ENCODE measurements at places on chromosomes 6 and 20.

DNA sequence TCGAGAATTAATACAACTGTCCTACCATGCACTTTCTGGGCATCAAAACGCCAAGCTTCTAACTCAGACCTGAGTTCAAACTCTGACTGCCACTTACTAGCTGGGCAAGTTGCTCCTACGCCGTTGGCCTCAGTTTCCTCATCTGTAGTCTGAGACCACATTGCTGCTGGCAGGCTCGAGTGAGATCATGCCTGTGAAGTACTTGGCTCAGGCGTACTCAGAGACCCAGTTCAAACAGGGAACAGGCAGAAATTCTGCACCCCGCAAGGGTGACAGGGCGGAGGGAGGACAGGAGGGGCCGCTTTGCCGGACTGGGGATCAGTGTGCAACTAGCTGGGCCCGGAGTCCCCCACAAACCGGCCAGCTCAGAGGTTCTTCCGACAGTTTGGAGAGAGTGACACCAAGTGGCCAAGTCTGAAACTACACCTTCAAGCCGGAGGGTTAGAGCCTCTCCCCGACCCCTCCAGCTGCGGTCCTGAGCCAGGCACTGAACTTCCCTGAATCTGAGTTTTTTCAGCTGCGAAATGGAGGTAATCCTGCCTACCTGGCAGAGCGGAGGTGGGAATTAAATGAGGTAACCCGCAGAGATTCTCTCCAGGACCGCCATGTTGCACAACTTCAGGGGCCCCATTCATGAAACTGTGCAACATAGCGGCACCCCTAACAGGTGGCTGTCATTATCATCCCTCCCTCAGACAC is 46.0 kb upstream of the PTPN1 start:
- peak; percentile 59 for DNase-seq

- DNase-seq = no peak
These were observed 201.0 kb upstream of the FOXQ1 start for GRCh38 chr6:1110941-1111349.

DNA sequence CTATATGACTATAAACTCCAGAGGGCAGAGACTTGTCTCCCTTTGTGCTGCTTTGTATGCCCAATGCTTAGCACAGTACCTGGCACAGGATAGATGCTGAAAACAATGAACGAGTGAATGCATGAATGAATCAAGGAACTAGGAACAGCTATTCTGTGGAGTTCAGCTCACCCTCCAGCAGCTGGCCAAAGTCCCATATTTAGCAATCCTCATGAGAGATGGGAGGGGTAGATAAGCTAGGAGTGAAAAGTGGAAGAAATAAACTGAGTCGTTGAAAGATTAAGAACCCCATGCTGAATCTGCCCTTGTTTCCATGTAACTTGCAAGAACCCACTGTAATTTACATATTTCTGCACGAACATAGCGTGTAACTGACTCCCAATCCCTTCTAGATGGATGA is 106.5 kb downstream of the MAFB start:
- no peak for DNase-seq

DNA sequence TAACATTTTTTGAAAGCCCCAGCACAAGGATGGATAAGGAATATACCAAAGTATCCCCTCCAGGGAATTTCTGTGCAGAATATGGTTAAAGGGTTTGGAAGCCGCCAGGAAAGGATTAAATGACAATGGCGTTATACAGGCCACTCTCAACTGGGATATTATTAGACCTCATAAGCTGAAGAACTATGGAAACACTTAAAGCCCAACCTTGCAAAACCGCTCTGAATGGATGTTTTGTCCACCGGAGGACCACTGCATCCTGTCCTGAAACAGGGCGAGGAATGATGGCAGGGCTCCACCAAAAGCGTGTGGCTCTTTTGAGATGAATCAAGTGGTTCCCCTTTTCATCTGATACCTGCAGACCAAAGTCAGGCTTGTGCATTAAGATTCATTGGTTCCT is 32.4 kb downstream of the NFATC2 start:
- DNase-seq = no peak

DNA sequence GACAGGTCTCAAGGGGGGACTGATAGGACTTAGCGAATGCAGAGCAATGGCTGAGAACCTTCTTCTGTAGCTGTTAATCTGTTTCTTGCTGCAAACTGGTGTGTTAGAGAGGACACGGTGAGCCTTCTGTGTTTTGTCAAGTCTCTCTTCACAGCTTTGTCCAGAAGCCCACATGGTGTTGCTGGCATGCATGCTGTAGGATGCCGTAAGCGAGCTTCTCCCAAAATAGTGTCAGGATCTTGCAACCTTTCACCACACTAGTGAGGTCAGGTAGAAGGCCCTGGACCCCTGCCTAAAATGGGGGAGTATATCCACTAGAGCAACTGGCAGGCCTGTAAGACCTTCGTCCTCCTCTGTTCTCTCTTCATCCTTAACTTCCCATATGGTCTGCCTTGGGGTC is 51.9 kb upstream of the GLP1R start:
- no peak for DNase-seq

DNA sequence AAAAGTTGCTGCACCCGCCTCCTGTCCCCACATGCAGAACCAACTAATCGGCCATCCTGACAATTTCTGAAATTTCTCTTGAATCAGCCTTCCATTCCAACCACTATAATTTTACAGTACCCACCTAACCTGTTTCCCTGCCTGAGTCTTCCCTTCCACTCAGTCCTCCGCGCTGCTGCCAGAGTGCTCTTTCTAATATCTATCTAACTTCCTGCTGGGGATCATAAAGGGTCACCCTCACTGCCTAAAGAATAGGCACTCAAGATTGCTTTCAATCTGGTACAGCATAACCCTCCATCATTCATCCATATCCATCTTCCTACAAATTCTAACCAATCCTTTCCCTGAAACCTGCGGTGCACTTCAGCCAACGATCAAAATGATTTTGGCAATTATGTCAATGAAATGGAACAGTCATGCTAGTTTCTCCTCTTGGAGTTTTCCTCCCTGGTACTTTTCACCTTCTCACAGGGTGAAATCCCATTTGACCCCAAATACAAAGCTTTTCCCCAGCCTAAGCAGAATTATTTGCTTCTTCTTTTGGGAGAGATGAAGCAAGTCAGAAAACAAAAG is 117.5 kb upstream of the BEND6 start:
- no peak for DNase-seq

DNA sequence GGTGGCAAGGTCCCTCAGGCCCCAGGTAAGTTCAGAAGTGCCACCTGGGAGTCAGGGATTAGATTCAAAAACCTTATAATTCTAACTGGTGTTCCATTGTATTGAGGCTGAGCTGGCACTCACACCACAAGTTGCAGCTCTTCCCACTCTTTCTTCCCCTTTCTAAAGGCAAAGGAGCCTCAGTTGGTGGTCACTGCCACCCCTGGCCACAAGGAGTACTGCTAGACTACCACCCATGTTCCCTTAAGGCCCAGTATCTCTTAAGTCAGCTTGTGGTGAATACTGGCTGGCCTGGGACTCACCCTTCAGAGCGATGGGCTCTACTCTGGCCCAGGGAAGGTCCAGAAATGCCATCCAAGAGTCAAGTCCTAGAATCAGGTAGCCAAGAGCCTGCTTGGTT is 421.1 kb upstream of the KHDRBS2 start:
- no peak for DNase-seq

GRCh38 chr6:40986921-40987819 is 51.9 kb downstream of the UNC5CL start:
- no peak for DNase-seq

DNA sequence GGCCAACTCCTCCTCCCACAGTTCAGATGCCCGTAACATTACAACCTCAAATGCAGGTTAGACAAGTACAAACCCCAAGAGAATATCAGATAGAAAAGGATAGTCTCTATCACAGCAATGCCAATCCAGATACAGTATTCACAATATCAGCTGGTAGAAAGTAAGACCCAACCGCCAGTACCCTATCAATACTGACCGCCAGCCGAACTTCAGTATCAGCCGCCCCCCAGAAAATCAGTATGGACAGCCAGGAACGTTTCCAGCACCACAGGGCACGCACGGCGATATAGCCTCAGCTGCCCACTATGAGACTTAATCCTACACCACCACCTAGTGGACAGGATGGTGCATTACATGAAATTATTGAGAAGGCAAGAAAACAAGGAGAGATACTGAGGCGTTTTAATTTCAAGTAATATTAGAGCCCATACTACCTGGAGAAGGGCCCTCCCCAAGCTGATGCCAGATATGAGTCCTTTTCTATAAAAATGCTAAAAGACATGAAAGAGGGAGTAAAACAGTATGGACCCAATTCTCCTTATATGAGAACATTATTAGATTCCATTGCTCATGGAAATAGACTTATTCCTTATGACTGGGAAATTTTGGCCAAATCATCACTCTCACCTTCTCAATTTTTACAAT is 17.6 kb upstream of the EIF2S2 start:
- peak; percentile 66 for DNase-seq

DNA sequence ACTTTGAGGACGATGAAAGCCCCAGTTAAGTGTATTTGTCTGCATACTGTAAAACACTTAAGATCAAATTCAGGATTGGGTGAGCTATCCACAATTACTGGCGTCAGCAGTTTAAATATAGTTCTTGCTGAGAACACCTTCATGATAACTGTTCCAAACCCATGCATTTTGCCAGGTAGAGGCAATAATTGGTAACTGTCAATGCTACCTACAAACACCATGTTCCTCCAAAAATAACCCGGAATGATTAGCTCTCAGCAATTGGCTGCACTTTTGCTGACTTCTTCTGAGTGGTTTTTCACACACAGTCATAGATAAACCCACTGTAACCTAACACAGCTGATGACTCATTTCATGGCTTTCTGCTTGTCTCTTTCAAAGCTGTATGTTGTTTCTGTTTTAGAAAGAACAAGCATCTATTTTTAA is 1358.6 kb upstream of the GJE1 start:
- DNase-seq = no peak

DNA sequence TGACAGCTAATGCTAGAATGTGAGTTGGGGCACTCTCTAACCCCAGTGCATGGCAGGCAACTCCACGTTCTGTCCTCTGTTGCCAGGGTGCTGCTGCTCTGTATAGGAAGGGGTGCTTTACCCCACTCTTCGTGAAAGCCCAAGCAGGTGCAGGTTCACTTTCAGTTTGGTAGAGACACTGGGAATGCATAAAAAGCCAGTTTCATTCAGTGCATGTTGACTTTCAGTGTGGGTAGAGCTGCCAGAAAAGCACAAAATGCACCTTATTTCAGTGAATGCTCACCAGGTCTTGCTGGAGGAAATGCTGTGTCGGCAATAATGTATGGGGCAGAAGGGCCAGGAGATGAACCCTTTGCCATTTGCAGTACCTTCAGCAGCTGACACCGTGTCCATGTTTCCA is 62.1 kb upstream of the ADGRB3 start:
- DNase-seq = no peak

DNA sequence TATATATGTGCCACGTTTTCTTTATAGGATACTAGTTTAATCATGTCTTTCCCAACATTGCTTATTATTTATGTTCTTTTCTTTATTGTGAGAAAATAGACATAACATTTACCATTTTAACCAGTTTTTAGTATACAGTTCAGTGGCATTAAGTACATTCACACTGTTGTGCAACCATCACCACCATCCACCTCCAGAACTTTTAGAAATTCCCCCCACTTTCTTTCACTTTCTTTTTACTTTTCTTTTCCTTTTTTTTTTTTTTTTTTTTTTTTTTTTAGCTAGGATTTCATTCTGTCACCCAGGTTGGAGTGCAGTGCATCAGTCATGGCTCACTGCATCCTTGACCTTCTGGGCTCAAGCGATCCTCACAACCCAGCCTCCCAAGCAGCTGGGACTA is 18.5 kb downstream of the RBCK1 start:
- DNase-seq = no peak

- no peak for DNase-seq
These were observed 920 bp upstream of the WTAP start for GRCh38 chr6:159726255-159726917.

DNA sequence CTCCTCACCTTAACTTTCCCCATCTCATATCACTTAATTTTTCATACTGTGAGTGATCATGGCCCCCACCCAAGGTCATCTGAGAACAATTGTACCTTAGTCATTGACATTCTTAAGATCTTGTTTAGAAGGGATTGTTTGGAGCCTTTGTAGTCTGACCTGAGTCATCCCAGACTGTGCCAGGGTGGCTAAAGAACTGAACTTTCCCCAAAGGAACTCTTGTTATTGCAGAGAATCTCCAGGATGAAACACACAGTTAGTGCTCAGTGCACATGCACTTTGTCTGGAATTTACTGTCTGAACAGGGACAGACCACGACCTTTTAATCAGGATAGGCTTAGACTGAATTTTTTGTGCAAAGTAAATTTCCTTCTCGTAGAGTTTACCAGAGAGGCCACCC is 112.6 kb upstream of the CCN2 start:
- no peak for DNase-seq

- DNase-seq = no peak
These were observed 55.8 kb downstream of the TMEM200A start for GRCh38 chr6:130421585-130421984.

GRCh38 chr20:17403461-17403860 is 127.7 kb downstream of the BFSP1 start:
- DNase-seq = no peak

GRCh38 chr6:157974967-157975366 is 6.7 kb upstream of the SYNJ2 start:
- no peak for DNase-seq

DNA sequence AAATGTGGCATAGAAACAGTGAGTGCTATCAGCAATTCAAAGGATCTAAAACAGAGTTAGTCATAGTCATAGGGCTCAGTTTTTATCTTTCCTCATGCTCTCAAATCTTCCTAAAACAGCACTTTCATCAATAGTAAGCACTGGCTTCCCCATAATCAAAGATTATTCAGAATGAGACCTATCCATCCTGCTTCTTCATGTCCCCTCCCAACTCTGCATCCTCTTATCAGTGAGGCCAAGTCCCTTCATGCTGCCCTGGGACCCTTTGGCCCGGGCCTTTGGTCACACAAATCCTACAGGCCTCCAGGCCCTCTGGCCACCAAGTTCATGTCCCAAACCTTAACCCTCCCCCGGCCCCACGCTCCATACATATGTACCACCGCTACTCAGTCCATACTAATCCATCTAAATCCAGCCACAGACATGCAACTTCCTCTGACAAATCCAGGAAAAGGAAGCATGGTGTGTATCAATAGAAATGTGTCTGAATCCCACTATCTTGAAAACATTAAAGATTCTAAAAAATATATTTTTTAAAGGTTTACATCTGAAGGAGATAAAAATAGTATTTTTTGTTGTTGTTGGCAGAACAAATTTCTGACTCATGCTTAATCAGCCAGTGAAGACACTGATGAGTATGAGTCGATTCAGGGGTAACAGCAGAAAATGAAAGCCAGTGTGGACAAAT is 143.5 kb downstream of the PDE7B start:
- DNase-seq = no peak
